ENCODE measurements at places on chromosomes 12 and 14.

DNA sequence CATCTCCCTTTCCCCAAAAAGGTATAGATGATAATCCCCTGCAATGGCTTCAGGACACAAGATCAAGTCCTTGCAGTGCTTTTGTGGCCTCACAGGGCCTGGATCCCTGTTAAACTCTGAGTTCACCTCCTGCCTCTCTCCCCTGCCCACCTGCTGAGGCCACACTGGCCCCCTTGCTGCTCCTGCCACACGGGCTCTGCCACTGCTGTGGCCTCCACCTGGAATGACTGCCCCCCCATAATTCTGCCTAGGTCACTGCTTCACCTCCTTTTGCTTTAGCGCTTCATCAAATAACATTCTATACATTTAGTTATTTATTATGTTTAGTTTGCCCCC lies 653 bp upstream of the IFI27 start:
- DNase-seq, result no peak

DNA sequence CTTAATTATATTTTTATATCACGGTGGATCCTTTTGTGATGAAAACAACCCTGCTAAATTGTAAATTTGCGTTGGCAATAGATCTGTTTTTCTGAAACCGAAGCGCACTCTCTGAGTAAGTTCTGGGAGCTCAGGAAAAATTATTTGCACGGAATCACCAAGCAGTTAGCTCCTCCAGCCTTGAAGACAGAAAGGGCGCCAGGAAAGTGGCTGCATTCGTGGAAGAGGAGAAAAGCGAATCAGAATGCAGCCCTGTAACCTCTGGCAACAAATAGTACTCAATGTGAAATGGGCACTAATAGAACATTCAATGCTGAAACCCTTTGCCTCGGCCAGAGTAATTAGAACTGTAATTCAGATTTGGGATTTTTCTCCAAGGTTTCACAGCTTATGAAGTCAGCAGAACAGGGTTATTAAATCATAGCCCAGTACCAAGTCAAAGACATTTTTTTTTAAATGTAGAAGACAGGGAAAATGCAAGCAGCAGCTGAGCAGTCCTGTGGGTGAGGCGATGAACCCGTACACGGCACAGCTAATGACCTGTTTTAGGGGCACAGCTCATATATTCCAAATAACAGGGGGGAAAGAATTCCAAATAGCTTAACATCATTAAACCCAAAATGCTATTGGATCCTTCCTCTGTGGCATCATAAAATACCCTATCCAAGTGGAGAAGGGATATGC lies 251.4 kb downstream of the EGLN3 start:
- no peak for DNase-seq

- DNase-seq, result no peak
Measured at GRCh38 chr14:101018561-101019290, 115.2 kb upstream of the RTL1 start.

DNA sequence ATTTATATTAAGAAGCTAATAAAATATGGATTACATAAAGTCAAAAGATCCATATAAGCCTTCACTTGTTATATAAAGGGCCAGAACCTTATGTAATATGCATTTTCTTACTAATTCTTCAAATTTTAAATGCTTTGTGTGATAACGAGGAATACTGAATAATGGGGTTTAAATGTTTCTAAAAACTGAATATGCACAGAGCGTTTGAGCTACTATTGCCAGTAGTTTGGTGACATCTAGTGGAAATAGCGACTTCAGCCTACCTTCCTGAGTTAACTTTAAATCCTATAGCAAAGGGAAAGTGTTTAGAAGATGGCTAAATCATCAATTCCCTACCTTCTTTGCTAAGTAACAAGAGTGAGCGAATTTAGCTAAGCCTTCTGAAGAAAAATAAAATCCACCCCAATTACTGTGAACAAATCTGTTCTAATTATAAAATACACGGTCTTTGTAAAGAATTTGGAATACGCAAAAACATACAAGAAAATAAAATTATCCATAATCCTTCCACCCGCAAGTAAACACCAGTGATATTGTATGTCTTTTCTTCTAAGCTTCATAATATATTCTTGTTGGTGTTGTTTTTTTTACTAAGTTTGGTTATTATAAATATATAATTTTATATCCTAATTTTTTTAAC lies 115.5 kb upstream of the G2E3 start:
- DNase-seq, result peak; percentile 63

DNA sequence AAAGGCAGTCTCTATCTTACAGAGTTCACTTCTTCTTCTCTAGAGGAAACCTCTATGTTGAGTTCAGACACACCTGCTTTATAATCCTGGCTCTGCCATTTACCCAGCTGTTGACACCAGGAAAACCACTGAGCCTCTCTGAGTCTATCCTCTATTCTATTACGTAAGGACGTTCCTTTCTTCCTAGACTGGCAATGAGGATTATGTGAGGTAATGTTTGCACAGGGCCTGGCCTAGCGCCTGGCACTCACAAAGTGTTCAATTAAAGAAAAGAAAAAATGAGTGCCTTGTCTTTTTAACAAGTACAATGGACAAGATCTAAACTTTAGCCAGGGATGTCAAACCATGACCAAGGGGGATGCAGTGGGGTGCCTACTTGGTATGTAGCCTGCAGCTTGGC lies 641.9 kb upstream of the TBX3 start:
- DNase-seq, result peak; percentile 27

DNA sequence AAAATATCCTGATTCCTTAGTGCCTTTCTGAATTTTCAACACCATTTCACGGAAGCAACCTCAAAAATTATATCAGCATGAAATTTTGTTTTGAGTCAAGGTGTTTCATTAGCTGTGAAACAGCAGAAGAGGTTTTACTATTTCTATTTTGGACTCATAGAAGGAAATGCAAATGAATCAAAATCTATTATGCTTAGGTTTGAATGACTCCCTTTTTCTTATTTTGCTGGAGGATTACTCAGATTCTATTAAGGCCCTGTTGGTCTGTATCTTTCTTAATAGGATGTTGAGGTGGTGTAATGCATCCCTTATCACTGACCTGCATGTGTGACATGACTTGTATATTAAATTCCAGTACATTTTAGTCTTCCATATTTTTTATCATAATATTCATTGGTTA lies 165.8 kb downstream of the TMTC2 start:
- DNase-seq, result no peak

DNA sequence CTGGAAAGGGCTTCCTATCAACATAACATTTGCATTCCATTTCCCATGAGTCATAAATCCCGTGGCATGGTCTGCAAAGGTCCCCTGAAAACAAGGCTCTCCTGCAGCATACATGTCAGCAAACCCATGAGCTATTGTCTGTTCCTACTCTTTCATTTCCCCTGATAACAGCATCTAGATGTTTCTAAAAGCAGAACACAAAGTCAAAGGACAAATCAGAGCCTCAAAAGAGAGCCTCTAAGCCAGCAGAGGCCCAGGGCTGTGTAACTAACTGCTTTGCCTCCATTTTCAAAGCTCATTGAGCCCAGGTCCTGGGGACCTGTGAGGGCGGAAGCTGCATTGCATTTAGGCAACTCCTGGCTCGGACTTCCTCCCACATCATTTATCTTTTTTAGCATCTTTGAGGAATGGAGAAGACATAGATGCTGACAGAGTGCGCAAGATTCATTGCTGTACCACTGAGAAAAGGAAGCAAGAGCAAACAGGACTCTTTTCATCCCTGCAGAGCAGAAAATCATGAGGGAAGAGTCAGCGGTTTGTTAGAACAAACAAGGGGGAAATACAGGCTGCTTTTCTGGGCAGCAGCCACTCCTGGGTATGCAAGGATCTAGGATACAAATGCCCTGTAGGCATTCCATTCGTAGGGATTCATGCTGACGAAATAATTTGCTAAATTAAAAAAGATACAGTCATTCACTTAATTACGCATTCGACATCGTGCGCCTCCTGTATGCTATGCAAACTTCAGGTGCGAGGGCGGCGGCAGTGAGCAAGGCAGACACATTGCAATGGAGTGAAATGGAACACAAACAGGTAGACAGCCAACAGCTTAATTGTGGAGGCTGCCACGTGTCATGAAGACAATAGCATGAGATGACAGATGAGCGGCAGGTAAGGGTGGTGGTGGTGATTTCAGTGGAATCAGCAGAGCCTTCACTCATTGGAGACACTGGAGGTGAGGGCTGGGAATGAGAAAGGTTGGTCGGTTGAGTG lies 131.0 kb downstream of the TMEM132D start:
- no peak for DNase-seq

GRCh38 chr12:8987685-8988084 lies 1.7 kb upstream of the KLRG1 start:
- DNase-seq, result no peak

- DNase-seq, result no peak
Measured at GRCh38 chr14:92874962-92875661, 47.8 kb upstream of the CHGA start.

- no peak for DNase-seq
Measured at GRCh38 chr12:95498968-95499367, 25.0 kb downstream of the METAP2 start.

GRCh38 chr12:3150931-3151835 lies 74.0 kb downstream of the TSPAN9 start:
- DNase-seq, result peak; percentile 30

DNA sequence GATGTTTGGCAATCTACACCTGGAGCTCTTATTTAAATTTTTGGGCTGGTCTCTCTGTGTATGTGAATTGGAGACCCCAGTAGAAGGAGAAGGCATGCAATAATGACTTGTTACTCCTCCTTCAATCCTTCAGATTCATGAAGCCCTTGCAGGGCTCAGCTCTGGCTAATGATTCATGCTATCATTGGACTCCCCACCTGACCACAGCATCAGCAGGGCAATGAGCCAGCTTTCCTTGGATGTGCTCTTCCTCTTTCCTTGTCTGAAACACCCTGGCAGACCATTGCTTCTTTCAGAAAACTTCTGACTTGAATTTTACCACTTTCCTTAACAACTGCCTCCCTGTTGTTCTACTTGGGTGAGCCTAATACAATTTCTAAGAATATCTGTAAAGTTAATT lies 1019.2 kb downstream of the AACS start:
- DNase-seq, result no peak

- DNase-seq, result peak; percentile 35
Measured at GRCh38 chr14:41872931-41873685, 266.4 kb downstream of the LRFN5 start.

DNA sequence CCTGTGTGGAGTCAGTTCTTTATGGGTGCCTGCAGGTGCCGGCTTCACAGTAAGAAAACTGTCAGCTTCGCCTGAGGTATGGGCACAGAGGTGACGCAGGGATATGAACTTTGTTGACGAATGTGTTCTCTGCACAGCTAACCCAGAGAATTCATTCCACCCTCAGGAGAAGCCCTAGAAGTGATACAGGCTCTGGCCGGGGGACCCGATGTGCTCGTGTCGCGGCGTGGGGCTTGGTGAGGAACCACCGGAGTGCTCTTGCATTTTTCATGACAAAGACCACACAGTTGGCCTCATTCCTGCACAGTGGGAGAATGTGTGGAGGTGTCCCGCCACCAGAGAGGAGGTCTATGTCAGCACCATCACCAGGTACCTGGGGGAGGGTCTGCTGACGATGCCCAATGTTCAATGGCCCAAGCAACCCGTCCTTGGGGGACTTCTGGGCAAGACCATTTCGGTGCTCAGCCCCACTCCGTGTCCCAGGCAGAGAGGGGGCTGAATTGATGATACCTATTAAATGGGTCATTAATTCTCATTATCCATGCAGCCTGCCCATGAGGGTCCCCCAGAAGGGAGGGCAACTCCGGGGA lies 147.5 kb upstream of the RTL1 start:
- DNase-seq, result no peak

DNA sequence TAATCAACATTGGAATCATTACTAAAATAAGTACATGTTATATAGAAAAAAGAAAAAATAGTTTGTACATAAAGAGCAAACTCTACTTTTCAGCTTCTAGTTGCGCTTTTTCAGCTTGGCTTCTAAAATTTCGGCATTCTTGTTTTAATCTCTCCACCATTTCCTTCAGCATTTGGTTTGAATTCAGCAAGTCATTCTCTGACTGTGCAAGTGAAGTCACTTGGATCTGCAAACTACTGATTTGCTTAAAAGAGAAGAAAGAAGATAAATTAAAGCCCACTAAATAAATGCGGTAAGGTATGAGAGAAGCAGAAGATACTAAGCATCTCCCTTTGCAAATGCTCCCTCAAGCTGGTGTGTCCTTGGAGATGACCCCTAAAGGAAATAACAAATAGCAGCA lies 126.3 kb downstream of the CEP83 start:
- no peak for DNase-seq

GRCh38 chr12:401235-402028 lies at the start of gene CCDC77:
Gene CCDC77 (plus strand): TSS chr12:401644. CDS start chr12:409384, 7,740 bp downstream.
- DNase-seq, result peak; percentile 89

DNA sequence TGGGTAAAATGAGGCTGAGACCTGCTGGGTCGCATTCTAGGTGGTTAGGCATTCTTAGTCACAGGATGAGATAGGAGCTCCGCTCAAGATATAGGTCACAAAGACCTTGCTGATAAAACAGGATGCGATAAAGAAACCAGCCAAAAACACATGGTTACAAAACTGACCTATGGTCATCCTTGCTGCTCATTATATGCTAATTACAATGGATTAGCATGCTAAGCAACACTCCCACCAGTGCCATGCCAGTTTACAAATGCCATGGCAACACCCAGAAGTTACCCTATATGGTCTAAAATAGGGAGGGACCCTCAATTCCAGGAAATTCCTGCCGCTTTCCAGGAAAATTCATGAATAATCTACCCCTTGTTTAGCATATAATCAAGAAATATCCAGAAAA lies 132.4 kb downstream of the BRMS1L start:
- DNase-seq, result no peak

DNA sequence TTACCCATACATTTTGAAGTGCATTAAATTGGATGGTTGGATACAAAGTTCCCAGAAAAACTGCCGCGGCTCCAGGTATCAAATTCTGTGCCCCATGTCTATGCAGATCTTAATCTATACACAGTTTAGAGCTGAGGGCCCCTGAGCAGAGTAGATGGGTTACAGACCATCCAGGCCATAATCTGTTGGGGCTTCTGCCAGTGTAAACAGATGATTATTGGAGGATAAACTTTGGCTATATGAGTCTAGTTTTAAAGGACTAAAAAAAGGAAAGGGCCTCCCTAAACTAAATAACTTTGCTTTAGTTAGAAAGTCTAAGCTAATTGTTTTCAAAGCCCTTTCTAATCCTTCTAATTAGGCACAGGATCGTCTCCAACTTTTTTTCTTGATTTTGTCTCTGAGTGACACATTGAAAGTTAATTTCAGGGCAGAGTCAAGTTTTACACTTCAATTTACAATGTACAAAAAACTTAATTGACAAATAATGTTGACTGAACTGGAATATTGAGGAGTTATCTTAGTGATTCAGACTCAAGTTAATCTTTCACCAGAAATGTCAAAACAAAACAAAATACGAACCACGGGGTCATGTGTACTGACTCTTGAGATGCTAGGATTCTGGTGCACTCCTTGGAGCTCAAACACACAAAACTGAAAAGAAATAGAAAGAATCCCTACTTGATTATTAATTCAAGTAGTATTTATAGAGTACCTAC lies 133.9 kb upstream of the SCAF11 start:
- DNase-seq, result peak; percentile 3
